ENCODE measurements at places on chromosomes 6 and 20.

GRCh38 chr20:40893610-40894236 is 134.9 kb upstream of the TOP1 start:
- DNase-seq = no peak

- no peak for DNase-seq
Observed at GRCh38 chr20:45796337-45797065, 4.7 kb downstream of the DNTTIP1 start.

DNA sequence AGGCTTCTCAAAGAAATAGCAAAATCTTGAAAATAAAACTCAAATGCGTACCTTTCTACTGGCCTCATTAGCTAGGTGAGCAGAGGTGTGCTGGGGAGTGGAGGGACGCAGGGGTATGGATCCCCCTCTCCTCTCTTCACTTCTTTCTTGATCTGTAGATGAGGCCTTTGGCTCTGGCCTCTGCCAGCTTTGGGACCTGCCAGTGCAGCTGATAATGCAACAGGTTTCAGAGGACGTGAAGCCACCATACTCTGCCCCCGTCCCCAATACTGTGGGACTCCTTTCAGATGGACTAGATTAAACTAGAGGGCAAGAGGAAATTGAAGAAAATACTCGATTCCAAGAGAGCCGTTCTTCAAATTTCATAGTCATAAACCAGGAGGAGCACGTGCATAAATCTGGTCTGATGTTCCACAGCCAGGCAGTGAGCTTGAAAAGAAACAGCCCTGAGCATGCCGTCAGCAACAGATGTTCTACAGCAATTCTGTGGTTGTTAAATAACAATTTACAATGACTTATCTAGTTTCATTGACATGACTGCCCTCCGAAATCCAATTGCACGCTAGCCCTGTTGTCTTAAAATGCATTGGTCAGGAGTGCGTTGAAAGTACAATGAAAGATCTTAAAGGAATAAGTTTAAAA is 245.3 kb upstream of the FOXQ1 start:
- DNase-seq = no peak

DNA sequence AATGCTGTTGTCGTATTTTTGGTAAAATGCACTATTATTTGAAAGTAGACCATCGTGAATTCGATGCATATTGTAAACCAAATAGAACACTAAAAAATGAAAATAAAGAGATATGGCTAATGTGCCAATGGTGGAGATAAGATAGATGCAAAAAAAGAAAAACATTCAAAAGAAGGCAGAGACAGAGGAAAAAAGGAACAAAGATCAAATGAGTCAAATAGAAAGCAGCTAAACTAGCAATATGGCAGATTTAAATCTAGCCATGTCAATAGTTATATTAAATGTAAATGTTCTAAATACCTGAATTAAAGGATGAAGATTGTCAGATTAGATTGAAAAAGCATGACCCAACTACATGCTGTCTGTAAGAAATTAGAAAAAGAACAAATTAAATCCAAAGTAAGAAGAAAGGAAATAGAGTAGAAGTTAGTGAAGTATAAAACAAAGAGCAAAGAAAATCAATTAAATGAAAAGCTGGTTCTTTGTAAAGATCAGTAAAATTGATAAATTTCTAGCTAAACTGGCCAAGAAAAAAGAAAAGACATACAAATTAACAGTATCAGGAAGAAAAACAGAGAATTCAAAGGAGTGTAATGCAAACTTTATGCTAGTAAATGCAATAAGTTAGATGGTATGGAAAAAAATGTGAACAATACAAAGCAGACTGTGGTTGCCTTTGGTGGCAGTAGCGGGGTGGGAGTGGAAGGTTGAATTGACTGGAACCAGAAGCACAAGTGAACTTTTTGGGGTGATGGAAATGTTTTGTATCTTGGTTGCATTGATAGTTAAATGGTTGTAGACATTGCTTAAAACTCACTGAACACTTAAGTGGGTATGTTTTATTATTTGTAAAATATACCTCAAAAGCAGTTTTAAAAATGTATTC is 44.8 kb downstream of the PTPN1 start:
- no peak for DNase-seq

DNA sequence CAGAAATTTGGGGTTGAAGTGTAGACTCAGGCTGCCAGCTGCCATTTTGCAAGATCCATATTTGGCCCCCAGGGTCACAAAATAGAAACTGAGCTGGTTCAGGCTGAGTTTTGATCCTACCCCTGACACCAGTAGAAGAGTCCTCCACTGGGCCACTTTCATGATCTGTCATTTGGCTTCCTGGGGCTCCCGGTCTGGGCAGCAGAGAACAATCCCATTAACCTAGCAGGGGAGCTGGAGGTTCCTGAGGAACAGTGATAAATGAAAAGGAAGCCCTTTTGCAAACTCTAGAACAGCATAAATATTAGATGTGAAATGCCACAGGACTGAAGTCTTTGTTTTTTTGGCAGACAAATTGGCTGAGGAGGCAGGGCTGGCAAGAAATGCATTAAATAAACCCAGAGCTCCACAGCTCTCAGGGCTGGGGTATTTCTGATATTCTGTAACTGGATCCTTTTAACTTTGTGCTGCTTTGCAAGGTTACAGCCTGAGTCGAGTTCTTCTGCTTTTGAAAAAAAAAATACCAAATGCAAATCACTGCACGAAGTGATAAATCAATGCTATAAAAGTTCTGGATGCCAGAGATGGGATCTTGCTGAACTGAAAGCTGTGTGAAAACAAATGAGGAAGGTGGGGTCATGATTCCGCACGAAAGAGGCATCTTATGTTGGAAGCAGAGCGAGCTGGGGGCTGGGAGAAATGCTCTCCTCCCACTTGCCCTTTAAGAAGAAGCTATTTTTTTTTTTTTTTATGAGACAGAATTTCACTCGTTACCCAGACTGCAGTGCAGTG is 64.4 kb downstream of the SULF2 start:
- DNase-seq = no peak

DNA sequence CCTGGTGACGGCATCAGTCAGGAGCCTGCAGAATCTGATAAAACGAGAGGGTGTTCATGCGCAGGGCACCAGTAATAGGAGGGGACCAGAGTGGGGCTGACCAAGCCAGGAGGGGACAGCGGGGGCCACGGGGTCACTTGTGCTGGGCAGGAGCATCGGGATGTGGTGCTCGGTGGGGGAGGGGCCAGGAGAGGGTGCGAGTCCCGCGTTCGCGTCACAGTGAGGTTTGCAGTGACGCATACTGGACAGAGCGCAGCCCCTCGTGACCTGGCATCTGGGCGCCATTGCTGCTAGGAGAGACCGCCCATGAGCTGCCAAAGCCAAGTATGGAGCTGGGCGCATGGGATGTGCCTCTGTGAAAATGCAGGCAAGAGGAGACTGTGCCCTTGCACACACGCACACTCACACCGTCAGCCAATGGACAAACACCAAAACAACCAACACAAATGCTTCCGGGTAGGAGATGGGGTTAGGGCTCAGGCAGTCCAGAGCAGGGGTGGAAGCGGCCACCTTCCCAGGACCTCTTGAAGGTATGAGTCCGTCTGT is 13.9 kb upstream of the MTG2 start:
- no peak for DNase-seq

DNA sequence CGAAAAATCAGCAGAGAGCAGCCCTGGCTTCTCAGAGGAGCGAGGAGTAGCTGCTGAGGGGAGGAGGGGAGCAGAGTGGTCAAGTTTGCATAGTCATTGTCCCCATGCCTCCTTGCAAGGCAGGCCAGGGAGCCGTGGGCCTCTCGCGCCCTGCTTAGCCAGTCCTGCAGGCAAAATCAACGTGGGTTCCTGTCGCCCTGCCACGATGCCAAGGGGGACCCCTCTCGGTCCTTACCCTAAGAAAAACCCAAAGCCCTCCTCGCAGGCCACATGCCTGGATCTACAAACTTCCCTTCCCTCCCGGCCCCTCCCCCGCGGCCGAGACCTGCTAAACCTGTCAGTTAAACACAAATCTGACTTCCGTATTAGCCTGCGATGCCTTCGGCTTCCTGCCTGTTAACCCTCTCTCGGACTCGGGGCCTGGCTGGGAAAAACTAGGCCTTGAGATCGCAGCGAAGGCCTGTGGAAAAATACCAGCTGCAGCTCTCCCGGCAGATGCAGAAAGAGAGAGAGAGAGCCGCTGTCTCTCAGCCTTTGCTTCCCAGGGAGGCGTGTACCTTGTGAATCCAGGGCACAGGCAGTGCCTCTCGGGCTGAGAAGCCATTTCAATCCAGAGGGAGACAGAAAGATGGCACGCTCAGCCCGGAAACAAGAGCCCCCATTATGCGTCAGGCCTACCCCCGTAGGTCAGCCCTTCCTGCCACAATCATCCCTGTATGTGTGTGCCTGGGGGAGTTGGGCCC is 968 bp upstream of the ZMYND8 start:
- DNase-seq = peak; percentile 44

- no peak for DNase-seq
Observed at GRCh38 chr20:33076662-33077372, 2.6 kb upstream of the BPIFB4 start.

DNA sequence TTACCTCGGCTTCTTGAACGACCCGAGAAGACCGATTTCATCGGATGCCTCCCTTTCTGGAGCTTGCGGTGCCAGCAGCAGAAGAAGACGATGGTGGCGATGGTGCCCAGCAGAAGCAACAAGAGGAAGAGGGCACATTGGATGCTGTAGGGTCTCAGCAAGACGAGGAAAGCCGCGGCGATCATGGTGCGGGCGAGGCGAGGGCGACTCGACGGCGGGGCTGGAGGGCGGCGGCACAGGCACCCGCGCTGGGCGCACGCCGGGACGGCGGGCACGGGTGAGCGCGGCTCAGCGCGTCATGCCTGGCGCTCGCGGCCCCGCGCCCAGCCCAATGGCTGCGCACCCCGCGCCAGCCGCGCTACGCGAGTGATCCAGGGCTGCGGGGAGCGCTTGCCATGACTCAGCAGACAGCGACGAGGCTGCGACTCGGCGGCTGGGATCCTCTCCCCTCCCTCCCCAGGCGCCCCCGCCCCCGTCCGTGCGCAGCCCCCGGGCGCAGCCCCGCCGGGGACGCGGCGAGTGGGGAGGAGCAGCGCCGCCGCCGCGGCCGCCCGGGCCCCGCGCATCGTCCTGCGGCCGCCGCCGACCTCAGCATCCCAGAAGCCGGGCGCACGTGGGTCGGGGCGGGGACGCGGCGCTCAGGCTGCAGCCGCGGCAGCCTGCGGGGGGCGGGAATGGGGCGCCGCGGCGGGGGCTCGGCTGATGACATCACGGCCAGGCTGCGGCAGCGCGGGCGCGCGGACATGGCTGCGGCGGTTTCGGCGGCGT is at the start of gene BEND6:
BEND6 (plus strand) TSS at position 705 of the 768 bp plus-strand sequence. CDS start 26,704 bp downstream, outside the sequence.
- DNase-seq = no peak

DNA sequence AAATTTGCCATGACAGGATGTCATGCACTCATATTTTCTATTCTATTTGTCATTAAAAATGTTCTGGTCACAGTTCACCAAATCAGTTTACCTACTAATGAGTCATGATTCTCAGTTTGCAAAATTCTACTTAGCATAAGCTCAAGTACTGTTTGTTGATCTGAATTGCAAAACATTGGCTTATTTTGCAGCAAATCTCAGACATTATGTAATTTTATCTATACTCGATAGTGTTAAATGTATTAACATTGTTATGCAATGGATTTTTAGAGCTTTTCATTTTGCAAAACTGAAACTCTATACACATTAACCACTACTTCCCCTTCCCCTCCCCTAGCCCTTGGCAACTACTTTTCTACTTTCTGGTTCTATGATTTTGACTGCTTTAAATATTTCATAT is 213.8 kb upstream of the ZFP64 start:
- no peak for DNase-seq

DNA sequence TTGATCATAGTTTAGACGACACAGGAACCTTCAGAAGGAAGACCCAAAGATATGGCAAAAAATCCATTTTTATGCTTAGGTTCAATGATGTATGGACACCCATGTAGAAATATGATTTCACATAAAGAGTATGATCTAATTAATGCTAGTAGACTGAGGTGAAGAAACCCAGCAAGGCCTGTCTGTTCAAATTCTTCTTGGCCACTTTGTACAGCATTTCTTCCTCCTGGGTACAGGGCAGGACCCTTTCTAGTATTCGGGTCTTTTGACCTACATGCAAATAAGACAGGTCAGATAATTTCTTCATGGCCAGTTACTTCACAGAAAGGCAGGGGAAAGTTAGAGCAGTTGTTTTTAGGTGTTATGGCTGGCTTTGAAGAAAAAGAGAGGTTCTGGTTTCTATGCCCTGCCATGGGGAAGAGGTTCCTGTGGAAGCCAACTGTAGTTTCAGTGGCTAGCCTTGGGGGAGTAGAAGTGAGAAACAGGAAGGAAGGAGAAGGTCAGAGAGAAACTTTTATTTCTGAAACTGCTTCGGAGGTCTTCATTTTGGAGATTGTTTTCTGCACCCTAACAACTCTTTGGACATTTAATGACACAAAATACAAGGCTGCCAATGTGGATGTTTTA is 208.3 kb downstream of the PTPRK start:
- DNase-seq = no peak

- DNase-seq = no peak
Observed at GRCh38 chr20:17795003-17795402, 95.2 kb downstream of the BANF2 start.

DNA sequence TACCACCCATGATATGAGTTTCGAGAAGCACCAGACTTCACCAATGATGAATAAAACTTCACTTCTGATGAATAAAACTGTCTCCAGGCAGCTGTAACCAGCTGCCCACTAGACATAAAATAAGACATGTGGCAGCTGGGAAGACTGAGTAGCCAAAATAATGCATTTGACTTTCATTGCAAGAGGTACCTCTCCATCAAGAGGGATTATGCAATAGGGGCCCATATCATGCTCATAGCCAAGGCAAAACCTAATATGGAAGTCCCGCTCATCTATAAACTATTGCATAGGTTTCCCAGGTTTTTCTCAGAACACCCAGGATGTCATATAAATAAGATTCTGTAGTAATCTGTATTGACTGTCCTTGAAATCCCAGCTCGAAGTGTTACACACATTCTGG is 155.5 kb downstream of the SIM1 start:
- no peak for DNase-seq

GRCh38 chr6:121187200-121187832 is 147.0 kb downstream of the TBC1D32 start:
- DNase-seq = no peak

DNA sequence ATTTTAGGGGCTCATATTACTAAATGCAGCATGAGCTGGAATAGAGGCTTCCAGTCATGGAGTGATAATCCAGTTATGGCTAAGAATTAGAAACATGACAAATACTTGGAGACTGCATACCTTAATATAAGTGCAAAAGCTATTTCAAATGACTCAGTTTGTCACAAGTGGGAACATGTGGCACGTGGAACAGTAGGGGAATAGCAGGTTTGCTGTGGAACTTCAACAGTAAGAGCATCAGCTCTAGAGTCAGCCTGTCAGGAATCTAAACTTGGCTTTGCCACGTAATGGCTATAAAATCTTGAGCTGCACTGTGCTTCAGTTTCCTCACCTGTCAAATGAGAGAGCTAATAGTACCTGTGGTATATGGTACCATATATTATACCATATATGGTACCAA is 62.1 kb downstream of the HTR1B start:
- DNase-seq = no peak

DNA sequence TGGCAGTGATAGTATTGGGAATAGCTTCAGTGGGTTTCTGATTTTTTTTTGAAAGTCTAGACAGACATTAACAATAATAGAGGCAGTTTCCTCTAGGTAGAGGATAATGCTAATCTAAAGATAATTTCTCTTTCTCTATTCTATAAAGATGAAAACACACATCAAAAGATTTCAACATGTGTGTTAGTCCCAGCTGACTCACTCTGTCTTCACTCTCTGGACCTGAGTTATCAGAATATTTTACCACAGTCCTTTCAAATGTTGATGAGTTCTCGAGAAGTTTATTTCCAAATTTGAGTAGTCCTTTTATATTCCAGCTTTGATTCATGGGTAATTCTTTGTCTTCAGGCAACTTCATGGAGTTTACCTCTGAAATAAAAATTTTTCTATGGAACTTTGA is 17.1 kb downstream of the RPRD1B start:
- no peak for DNase-seq

GRCh38 chr20:14199111-14199510 is 138.3 kb downstream of the FLRT3 start:
- no peak for DNase-seq

All from stimulated activated CD8-positive, alpha-beta memory T cell treated with anti-CD3 and anti-CD28 coated beads, Interleukin-7, amount 100 ng/mL, for 48 hours (primary cell).